ENCODE measurements at places on chromosomes 2 and 18.

DNA sequence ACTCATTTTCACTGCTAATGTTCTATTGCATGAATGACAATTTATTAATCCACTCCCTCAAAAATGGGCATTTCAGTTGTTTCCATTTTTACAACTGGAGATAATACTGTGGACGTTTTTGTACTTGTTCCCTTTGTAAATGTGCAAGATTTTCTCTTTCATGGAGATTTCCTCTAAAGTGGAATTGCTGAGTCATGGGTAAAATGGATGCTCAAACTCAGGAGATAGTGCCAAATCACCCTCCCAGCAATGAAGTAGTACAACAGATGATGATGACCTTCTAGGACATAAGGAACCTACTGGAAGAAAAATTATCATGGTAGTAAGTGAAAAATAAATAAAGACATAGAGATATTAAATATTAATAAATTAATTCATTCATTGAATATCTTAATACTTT lies 460.8 kb upstream of the CHST9 start:
- no peak for DNase-seq

DNA sequence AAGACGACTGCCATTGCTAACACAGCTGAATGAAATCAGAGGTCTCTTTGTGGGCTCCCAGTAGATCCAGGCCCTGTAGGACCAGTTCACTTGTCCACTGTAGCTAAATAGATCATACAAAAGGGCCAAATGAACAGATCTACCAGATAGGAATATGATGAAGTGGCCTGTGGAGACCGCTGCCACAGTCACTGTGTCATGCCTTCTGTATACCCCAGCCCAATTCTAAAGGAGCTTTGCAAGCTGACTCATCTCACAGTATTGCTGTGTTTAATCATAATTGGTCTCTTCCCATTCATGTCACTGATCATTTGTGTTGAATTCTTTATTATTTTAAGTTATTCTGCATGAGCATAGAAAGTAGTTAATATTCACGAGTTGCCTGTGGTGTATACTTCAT lies 125.8 kb downstream of the MTCL1 start:
- DNase-seq, result no peak

DNA sequence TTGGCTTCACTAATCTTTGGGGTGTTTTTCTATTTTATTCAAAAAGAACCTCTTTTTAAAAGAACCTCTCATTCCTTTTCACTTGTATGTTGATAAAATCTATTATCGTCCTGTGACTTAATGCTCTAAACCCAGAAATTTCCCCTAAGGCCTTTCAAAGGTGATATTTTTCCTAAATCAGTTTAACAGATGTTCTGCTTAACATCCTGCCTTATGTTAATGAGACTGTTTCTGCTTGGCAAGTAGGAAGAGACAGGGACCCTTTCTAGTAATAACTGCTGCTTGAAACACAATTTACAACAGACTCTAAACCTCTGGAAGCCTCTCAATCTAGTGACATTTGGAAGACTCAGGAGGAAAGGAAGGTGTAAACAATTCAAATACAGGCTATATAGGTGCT lies 128.8 kb downstream of the KCNJ3 start:
- no peak for DNase-seq

GRCh38 chr2:45578056-45578843 lies 32.8 kb downstream of the SRBD1 start:
- DNase-seq, result peak; percentile 17

DNA sequence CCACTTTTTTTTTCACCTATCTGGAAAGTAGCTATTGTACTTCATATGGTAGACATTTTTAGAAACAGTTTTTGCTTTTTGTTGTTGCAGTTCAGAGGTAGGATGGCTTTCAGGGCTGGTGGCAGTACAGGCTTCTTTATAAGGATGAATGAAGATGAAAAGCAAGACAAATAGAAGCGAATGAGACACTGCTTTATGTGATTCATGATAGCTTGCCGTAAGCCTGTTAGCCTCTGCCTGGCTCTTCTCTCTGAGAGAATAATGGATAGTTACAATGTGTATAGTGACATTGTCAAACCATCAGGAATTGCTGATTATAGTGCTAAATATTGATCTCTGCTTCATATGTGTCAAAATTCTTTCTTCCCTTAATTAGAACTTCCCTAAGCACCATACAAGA lies 173.7 kb downstream of the NR4A2 start:
- no peak for DNase-seq

DNA sequence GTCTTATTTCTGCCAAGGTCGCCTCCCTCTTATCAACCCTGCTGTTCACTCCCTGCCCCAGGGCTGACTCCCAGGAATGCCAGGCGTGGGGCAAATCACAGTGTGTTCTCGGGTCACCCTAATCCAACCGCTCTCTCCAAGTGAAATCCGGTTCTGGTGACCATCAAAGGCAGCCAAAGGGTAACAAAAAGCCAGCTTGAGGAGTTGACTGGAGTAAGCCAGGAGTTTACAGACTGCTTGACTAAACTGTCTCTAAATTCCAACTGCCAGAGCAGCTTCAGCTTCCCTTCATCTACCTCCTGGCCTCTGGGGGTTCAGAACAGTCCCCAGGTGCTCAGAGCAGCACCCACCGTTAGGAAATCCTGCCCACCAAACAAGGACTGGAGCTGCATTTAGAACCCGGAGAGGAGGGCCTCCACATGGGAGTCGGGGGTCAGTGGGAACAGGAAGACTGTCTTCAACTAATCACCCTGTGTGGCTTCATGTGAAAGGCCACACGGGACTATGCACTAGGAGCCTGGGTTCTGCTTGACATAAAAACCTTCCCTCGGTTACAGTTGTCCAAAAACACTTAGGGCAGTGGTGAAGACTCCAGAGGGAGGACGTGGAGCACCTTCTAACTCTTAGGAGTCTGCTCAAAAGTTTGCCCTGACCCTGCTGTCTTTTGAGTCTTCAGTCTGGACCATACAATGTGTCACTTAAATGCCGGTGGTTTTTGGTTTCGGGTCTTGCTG lies 24.2 kb upstream of the MCFD2 start:
- DNase-seq, result no peak

DNA sequence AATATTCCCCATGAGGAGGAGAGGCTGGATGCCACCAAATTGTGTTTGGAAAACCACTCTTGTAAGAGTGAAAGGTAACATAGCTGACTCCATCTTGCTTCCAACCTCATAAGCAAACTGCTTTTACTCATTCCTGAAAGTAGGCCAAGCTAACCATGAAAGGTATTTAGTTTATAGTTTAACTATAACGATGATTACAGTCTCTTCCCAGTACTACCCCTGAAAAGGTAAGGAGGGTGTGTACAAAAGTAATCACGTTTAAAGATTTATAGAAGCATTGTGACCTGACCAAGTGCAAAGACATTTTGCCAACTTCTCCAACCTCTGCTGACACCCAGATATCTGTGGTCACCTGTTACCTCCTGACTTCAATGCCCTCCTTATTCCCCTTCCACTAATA lies 122.6 kb downstream of the CD8B2 start:
- DNase-seq, result no peak
